ENCODE measurements at places on chromosomes 12 and 14.

- DNase-seq = no peak
Observed at GRCh38 chr12:132600048-132601032, 10.0 kb downstream of the LRCOL1 start.

GRCh38 chr12:53343969-53344368 lies 7.8 kb upstream of the SP7 start:
- no peak for DNase-seq

DNA sequence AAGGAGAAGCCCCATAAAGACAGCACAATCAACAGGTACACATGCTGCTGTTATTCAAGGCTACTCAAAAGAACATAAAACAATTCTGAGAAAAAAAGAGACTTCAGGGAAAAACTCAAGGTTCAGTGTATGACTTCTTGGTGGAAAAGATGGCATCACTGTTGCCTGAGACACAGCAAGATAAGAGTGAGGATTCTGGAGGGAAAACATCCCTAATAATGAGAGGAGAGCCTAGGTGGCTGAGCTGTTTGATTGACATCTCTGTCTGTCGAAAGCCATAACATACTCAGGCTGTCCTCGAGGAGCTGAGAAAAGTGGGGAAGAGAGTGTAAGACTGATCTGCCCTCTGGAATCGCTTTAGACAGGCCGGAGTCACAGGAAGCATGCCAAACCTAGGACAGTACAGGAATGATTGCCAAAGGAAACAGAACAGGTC lies 193.4 kb upstream of the AMIGO2 start:
- DNase-seq = no peak

- DNase-seq = peak; percentile 55
Observed at GRCh38 chr14:21104448-21105060, 3.7 kb downstream of the TMEM253 start.

- no peak for DNase-seq
Observed at GRCh38 chr12:56267443-56268071, 815 bp downstream of the COQ10A start.

DNA sequence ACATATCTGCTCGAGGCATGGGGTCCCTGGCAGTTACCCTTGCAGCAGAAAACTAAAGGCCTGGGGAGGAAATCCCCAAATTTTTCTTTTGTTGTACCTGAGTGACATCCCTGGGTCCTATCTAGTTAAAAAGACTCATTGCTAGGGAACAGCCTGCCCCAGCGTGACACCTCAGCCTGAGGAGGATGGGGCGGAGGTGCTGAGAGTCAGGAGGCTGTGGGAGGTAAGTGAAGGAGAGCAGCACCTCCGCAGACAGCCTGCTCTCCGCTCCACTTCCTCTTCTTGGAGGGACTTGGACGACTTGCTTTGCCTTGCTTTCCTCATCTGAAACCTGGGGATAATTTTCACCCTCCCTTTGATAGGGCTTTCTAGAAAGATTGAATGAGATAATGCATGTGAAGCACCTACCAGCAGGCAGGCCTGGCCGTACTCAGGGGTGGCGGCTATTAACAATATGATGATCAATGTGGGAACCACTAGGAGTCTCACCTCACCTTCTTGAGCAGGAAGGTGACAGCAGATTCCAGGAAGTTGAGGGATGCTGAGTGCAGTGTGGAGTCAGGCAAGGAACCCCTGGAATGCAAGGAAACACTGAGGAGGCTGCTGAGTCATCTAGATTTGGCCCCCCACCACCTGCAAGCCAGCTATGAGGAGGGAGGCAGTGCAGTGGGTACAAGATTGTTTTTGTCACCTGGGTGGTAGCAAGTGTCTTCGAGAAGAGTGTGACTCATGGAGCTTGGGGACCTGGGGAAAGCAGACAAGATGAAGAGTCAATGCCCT lies 23.2 kb downstream of the UBE3B start:
- DNase-seq = no peak

DNA sequence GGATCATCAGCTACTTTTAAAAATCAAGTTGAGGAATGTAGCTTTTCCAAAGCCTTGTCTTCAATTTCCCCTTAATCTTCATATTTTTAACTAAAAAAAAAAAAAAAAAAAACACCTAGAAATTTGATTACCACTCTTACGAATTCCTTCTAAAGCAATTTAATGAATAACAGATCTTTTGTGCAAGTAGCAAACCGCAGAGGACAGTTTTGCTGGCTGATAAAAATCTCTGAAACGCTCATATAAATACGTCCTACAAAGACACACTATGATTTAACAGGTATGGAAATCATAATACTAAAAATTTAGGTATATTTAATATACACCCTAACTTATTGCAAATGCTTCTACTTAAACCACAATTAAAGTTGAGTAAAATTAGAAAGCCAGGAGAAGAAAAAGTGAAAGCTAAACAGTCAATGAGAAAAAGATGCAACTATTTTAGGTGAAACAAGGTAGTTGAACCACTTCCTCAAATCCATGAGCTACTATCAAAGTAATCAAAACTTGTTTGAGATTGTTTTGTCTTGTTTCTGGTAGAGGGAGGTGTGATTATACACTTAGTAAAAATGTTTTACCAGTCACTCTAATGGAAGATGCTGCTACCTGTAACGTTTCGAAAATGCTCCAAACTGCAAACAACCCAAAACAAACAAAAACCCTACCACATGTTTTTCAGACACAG lies 2.2 kb downstream of the PAWR start:
- DNase-seq = no peak

Measured in stimulated activated naive CD4-positive, alpha-beta T cell treated with Interleukin-2 at 50 U/mL for 16 hours (primary cell).